RPMI7951 (cell line): ENCODE measurements at places on chromosomes 7 and 10.

DNA sequence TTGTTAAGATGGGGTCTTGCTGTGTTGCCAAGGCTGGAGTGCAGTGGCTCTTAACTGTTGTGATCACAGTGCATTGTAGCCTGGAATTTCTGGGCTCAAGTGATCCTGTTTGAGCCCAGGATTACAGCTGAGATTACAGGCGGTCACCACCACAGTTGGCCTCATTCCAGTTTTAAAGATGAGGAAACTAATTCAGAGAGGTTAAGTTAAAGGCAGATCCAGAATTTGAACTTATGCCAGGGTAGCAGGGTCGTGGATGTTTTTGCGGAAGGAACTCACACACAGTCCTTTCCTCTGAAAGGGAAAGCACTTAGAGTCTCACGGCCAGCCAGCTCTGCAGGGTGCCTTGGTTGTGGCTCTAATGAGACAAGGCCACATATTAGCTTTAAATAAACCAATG is 84.7 kb downstream of the MMRN2 start:
- DNase-seq: peak; percentile 11

GRCh38 chr7:142142702-142143101 is 31.2 kb downstream of the MGAM2 start:
- no peak for DNase-seq

GRCh38 chr7:1245524-1246050 is 12.9 kb downstream of the UNCX start:
- DNase-seq: no peak

DNA sequence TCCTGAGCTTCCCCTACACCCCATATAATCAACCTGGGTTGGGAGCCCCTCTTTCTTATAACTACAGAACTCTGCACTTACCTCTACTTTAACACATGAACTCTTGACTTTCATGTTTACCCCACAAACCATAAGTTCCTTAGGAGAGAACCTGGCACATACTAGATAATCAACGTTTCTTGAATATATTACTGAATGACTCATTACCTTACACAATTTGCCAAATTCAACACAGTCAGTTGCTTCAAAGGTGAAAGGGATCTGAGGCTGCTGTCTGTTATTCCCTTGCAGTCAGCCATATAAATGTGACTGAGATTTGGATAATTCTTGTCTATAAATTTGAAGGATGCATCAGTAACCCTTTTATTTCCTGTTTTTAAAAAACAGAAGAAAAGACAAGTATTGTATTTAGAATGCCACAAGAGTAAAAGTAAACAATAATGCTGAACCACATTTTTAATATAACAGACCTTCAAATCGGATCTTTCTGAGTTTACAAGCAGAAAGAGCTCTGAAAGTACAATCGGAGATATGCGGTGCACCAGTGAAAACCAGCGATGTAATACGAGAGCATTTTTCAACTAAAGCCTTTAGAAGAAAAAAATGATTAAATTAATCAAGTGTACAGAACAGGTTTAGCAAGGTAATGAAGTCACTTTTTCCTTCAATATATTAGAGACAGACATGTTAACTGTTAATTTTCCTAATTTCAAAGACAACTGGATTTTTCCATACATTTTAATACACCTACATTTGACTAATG is 29.5 kb upstream of the LRRC17 start:
- peak; percentile 62 for DNase-seq

- no peak for DNase-seq
Observed at GRCh38 chr10:44966816-44967509, 7.4 kb downstream of the RASSF4 start.

- no peak for DNase-seq
Observed at GRCh38 chr7:1120791-1121190, 32.9 kb downstream of the GPER1 start.

- DNase-seq: peak; percentile 42
Observed at GRCh38 chr10:70328967-70329366, 45.2 kb upstream of the NPFFR1 start.

DNA sequence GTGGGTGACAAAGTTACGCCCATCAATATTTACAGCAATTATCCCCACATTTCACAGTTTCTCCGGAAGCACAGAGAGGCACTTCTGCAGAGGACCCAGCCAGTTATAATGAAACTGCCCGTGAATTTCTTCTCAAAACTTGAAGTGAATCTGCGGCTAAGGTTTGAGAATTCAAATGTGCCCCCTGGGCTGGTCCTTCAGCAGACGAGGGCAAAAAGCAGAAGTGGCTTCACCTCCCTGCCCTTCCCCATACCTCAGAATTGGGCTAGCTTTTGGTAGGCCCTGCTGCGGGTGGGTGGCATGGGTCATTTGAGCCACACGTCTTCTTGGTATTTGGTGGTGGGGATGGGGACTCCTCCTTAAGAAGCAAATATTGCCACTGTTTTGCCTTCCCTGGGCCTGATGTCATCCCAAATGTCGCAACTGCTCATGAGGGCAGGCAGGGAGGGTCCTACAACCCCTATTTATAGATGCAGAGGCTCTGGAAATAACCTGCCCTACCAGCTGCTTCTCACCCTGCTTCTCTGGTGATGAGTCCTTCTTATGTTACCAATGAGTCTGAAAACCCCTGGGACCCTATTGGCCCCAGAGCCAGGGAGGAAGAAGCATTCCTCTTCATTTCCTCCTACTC is 16.6 kb upstream of the WDFY4 start:
- DNase-seq: no peak

DNA sequence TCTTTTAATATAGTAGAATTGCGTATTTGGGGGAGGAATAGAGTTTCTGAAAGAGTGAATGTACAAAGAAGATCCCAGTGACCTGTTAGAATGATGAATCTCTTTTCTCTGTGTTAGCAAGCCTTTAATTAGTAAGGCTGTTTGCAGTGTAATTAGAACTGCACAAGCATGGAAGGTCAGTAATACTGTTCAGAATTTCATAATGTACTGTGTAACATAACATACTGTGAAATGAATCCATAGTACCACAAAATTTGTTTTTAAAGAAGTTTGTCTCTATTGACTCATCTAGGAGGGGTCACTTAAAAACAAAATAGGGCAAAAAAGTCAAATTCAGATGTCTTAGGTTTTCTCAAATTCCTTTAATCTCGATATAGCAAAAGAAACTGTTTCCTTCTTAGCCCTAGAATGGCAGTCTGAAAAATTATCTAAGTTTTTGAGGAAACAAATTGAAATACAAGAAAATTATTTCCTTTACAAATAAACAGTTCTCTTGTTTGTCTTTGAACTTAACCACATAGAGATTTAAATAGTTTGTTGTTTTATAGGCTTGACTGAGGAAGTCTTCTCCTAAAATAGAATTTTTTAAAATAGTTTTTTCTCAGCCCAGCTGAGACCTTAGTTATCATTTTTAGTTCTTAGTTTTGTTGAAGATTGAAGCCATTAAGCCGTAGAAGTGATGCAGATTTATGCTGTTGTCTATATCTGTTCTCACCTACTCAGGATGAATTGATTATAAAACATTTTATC is 12.5 kb downstream of the ADK start:
- no peak for DNase-seq

DNA sequence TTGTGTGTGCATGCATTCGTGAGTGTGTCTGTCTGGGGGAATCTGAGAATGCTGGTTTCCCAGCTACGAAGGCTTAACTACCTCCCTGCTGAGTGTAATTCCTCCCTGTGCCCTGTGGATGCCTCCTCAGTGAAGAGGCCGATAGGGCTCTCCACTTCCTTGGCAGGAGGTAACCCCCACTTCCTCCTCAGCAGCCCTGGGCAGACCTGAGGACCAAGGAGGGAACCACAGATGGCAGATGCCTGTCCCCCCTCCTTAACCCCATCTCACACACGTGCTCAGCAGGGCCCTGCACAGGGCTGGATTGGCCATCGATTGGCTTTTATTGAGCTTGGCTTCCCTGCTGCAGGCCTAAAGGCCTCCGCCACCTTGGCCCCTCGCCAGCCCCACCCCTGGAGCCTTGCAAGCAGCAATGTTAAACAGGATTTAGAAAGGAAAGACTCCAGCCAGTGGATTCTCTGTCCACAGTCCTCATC is 45.6 kb upstream of the LRRC4 start:
- no peak for DNase-seq

- DNase-seq: no peak
Observed at GRCh38 chr7:15885678-15886077, 199.2 kb upstream of the MEOX2 start.

DNA sequence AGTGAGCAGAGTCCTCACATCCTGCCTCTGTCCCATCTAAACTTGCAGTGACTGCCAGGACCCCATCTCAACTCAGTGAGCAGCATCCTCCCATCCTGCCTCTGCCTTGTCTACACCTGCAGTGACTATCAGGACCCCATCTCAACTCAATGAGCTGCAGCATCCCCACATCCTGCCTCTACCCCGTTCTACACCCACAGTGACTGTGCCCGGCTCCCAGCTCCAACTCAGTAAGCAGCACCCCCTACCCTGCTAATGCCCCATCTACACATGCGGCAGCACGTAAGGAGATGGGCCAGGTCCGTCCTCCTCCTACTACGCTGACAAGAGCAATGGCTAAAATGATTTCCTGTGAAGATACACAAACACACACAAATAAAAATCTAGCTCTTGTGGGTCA is 65.5 kb downstream of the TNS3 start:
- DNase-seq: no peak
